ENCODE measurements at places on chromosomes 12 and 14.

GRCh38 chr14:103014466-103015228 is 42.7 kb downstream of the CDC42BPB start:
- no peak for DNase-seq

DNA sequence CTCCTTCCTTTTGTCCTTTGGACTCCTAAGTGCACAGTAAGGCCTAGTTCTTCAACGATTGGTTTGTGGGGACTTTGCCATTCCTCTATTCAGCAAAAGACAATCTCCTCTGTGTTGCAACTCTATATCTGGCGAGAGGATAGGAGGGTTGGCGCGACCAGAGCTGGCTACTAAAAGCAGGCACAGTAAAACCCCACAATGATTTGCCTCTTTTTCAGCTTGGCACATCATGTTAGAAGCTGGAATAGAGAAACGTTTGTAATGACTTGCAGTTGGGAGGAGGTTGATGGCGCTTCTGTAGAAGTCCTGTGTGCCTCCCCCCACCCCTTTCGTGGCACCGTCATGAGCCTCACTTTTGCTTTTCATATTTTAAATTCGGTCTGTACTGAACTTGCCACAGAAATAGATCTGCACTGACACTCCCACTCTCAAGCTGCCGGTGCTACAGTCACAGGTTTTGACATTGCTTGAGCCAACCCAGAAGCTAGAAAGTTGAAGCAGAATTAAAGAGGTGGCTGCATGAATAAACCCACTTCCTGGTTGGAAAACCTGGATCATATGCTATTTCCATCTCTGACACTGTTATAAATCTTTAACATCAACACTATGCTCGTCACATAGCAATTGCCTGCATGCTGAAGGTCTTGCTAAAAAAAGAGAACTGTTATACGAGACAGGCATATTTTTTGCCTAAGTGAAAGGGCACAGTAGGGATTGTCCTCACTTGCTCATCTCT is 315.3 kb upstream of the PRICKLE1 start:
- no peak for DNase-seq

GRCh38 chr12:42342028-42342427 is 16.1 kb downstream of the PPHLN1 start:
- DNase-seq: no peak

DNA sequence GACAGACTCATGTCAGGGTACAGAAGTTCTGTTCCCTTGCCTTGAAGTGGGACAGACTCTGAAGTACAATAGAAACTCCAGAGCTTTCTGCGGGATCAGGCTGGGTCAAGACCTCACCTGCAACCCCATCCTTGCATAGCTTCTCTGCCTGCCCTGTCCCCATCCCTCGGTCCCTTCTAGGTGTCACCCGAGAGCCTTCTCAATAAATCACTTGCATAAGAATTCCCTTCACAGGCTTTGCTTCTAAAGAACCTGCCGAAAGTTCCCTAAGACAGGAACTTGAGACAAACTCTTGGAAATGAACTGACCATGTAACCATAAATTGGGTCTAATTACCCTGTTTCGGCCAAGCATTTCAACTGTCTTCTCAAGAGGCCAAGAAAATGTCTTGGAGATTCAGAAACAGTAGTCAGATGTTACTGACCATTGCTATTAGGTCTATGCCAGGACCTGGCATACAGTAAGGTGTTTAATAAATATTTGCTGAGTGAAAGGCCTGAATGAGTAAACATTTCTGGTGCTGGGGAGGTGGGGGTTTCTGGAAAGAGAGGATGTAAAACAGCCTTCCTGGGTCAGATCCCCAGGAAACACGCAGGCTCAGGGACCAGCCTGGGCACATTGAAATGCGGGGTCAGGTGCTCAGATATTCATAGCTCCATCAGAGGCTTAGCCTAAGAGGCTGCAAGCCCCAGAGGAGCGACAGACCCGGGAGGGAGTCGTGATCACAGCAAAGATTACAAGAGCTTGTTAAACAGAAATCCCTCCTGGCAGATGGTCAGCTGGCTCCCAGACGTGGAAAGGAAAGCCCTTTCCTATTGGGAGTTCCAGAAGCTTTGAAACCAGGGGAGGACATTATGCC is 226.2 kb upstream of the LHX5 start:
- no peak for DNase-seq

DNA sequence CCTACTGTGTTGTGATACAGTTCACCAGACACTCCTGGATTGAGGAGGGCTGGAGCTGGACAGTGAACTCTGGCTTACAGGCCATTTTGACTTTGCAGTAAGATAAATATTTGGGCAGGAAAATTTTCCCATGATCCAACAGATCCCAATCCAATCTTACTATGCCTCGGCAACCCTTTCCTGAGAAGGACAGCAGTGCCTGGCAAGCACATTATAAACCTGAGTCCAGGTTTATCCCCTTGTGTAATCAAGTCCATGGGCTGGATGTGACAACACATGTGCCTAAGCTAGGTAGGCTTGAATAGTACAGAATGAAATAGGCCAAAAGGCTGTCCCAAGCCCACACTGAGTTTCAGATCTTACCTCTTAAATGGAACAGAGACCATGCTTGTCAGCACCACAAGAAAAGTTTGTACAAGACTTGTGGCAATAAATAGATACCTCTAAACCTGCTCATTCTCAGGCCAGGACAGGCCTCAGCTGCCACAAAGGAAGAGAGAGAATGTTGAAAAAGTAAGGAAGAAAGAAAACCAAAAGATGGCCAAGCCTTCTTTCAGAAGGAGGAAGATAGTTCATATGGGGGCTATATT is 34.9 kb downstream of the CREBL2 start:
- no peak for DNase-seq

DNA sequence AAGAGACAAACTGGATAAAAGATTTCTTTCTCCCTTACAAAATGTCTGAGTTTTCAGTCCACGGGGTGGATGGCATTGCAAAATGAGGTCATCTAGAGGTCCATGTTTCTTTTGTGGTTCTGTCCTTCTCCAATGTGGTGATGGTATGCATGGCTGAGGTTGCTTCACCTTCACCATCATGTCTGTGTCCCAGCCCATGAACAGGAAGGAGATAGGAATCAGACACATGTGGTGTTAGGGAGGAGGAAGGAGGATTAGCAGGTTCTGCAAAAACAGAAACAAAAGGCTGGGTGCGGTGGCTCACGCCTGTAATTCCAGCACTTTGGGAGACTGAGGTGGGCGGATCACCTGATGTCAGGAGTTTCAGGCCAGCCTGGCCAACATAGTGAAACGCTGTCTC is 11.0 kb upstream of the AEBP2 start:
- DNase-seq: no peak

- no peak for DNase-seq
These were observed 17.7 kb upstream of the STXBP6 start for GRCh38 chr14:25067600-25067999.

DNA sequence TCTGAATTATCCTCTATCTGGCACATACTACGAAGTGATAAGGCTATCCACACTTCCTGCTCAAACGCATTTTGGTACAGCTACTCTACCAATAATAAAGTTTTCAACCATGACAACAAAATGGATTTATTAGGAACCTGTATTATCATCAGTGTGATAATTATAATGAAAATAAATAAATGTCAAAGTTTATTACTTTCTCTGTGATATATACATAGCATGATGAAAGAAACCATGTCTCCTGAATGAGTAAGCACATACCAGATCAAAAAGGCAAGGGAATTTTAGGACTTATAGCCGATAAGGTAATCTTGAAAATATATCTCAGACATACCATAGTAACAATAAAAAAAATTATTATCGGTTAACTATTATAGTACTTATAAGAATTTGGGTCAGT is 61.1 kb downstream of the CPNE8 start:
- no peak for DNase-seq
